ENCODE measurements at places on chromosomes 16 and 17. TPM values are rescaled to one million over a fixed set of nuclear protein-coding genes. Genes with fewer than 3 reads are reported as not detected.

GRCh38 chr16:27723711-27724481 is 174.0 kb downstream of the KATNIP start:
- no peak for DNase-seq

- no peak for DNase-seq
Observed at GRCh38 chr16:1960665-1961630, 1.6 kb downstream of the NDUFB10 start.

- DNase-seq: no peak
Observed at GRCh38 chr17:66807182-66807581, 27.7 kb upstream of the CACNG5 start.

DNA sequence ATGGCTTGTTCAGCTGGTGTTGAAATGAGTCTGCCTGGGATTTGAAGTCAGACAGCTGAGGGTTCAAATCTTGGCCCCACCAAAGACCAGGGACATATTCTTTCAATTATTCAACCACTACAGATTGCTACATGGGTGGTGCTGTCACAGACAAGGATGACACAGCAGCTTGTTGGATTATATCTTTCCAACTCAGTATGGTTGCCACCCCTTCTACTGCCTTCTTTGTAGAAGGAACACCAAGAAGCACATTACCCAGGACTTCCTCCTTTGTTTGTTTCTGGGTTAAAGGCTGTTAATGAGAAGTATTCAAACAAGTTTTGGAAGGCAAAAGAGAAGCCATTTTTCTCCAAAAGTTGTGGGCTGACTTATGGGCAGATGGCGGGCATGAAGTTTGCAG is 78.6 kb downstream of the COPRS start:
- no peak for DNase-seq

GRCh38 chr17:75404223-75404730 is 1.2 kb downstream of the GRB2 start:
- no peak for DNase-seq

- DNase-seq: no peak
Observed at GRCh38 chr16:77037696-77038347, 153.2 kb upstream of the MON1B start.

GRCh38 chr16:31480851-31481536 is 1.9 kb upstream of the SLC5A2 start:
- no peak for DNase-seq

GRCh38 chr17:77840513-77841165 is 117.9 kb upstream of the TNRC6C start:
- DNase-seq: no peak

- no peak for DNase-seq
Observed at GRCh38 chr16:57838161-57838560, 35.9 kb upstream of the KIFC3 start.

The CCL22 gene
- total RNA-seq: not detected

The MYL4 gene
- total RNA-seq: not detected
